ENCODE measurements at places on chromosomes 16 and 17. TPM values are rescaled to one million over a fixed set of nuclear protein-coding genes. Genes with fewer than 3 reads are reported as not detected.

DNA sequence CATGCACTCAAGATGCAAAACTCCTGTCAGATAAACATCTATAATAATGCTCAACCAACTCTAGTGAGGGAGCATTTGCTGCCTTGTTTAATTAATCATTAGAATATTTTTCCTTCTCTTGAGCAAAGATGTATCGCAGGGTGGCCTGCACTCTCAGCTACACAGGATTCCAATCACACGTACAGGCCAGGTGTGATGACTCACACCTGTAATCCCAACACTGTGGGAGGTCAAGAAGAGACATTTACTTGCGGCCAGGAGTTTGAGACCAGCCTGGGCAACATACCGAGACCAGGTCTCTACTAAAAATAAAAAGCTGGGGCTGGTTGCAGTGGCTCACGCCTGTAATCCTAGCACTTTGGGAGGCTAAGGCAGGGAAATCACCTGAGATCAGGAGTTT, 49.1 kb downstream of the ARHGAP17 start:
- DNase-seq = no peak
- peaks cover 69% of the 10 kb centered on the region for H3K36me3 ChIP-seq
- H3K4me3 ChIP-seq = no peak overlapping the region

Gene WDR81
- total RNA-seq = 28.7 TPM

- no peak overlapping the region for H3K27ac ChIP-seq
- DNase-seq = no peak
- H3K4me3 ChIP-seq = no peak overlapping the region
Measured at GRCh38 chr16:49580751-49581303, 207.2 kb downstream of the C16orf78 start.

- H3K27ac ChIP-seq = no peak overlapping the region
- no peaks in the 10 kb centered on the region for H3K4me1 ChIP-seq
- no peaks in the 10 kb centered on the region for H3K27me3 ChIP-seq
- peaks cover 6% of the 10 kb centered on the region for H3K36me3 ChIP-seq
Measured at GRCh38 chr17:48153691-48154358, 46.3 kb downstream of the SNX11 start.

GRCh38 chr17:29240477-29240876, 6.2 kb upstream of the CRYBA1 start:
- no peak overlapping the region for H3K27ac ChIP-seq
- no peak for DNase-seq

- H3K4me3 ChIP-seq = no peak overlapping the region
- no peak overlapping the region for H3K27ac ChIP-seq
- no peaks in the 10 kb centered on the region for H3K4me1 ChIP-seq
- H3K27me3 ChIP-seq = peaks cover 34% of the 10 kb centered on the region
- H3K36me3 ChIP-seq = no peaks in the 10 kb centered on the region
Measured at GRCh38 chr17:45740553-45741330, 43.4 kb upstream of the CRHR1 start.

Gene PDP2
- total RNA-seq = 33.3 TPM

GRCh38 chr17:7354262-7354843, 603 bp upstream of the TMEM95 start:
- no peak overlapping the region for H3K4me3 ChIP-seq
- H3K27me3 ChIP-seq = no peaks in the 10 kb centered on the region
- peaks cover 49% of the 10 kb centered on the region for H3K4me1 ChIP-seq
- peak overlapping the region; percentile 18 for H3K27ac ChIP-seq

DNA sequence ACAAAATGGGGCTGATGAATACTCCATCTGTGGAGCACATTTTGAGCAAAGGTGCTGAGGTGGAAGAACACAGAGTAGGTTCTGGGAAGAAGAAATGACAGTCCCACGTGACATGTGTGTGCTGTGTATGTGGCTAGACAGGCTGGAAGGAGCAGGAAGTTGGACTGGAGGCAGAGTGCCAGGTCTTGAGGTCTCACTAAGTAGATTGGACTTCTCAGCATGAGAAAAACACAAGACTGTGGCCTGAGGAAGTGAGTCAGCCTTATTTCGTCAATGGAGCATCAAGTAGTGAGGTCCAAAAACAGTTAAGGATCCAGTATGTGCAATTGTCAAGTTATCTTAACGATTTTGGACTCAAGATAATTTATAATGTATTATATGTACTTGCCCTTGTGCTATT, 736.5 kb downstream of the KCNJ2 start:
- no peak overlapping the region for H3K27ac ChIP-seq
- no peak for DNase-seq
- no peaks in the 10 kb centered on the region for H3K36me3 ChIP-seq
- no peaks in the 10 kb centered on the region for H3K4me1 ChIP-seq

DNA sequence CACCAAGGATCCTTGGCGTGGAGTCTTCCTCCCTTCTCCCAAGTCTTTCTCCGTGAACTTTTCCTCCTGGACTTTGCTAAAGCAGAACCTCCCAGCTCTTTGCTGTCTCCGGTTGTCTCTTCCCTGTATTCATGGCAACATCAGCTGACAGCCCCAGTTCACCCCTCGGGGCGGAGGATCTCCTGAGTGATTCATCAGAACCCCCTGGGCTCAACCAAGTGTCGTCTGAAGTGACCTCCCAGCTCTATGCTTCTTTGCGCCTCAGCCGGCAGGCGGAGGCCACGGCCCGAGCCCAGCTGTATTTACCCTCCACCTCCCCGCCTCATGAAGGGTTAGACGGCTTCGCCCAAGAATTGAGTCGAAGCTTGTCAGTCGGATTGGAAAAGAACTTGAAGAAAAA, 943 bp downstream of the CNTROB start:
- H3K27me3 ChIP-seq = no peaks in the 10 kb centered on the region
- peak overlapping the region; percentile 97 for H3K27ac ChIP-seq
- peaks cover 31% of the 10 kb centered on the region for H3K36me3 ChIP-seq
- H3K4me1 ChIP-seq = peaks cover 54% of the 10 kb centered on the region
